ENCODE measurements at places on chromosomes 1 and 21.

GRCh38 chr1:104315823-104316222, 566.1 kb downstream of the AMY1C start:
- no peak for DNase-seq

DNA sequence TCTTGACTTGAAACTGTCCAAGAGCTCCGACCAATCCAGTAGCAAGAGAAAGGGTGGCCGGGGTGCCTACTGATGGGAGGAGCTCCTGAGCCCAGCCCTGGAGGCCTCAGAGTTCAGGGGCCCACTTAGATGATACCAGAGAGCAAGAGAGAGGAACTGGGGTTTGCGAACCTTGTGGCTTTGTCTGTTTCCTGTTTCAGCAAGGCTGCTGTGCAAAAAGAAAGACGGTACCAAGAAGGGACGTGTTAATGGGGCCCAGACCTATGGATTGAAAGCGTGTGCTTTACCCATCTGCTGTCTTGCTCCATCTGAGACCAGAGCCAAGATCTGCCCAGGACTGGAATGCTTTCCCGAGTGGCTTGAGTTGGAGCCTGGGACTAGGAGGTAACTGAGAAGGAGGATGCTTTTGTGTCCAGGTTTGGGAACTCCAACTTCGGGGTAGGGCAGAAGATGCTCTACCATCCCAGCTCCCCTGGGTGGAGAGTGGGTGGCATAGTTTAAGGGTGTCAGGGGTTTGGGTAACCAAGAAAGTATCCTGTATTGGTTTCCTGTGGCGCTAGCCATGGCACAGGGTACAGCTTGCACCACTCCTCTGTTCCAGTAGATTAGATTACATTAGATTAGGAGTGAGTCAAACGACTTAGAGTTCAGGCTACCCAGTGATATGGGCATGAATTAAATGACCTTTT, at the start of gene TRAF3IP3:
Gene TRAF3IP3 (plus strand): TSS at position 128 of the 689 bp plus-strand sequence. CDS start 3,987 bp downstream, outside the sequence.
- DNase-seq, result no peak

- DNase-seq, result no peak
Measured at GRCh38 chr1:30283199-30283962, 440.0 kb downstream of the MATN1 start.

DNA sequence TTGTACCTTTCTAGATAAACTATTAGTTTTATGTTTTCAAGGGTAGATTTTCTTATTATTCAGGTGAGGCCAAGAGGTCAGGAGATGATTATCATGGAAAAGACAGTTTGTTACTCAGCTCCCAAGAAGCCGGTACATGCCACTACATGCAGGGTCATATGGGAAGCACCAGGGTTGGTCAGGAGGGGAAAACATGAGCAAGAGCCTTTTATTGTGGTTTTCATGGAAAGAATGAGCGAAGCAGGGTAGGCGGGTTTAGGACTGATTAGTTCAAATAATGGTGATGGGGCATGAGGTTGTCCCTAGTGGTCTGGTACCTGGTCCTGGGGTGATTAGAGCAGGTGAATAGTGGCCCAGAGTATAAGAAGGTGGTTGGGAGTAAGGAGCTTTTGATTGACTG, 189.9 kb downstream of the APP start:
- DNase-seq, result no peak

DNA sequence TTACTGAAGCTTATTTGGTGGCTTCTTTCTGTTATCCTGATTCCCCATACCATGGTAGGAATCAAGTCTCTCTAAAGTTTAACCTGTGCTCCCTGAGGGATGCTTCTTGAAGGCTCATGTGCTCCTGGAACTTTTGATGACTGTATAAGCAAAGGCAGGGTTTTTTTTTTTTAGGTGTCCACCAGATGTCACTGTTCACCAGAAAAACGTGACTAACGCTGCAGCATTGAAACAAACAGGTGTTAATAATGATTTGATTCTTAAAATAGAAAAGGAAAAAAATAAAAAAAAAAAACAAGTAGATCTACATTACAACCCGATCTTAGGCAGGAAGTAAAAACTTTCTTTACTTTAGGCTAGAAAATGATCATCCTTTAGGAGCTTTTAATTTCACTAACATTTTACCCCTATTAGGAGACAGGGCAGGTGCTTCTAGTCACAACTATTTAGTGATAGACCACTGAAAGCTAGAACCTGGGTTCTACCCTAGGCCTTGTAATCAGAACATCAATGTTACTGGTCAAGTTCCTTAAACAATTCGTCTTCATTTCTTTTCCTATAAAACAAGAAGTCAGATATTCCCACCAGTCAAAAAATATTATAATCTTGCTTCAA, 223.0 kb downstream of the PLA2G4A start:
- DNase-seq, result no peak

GRCh38 chr1:215181518-215181917, 99.0 kb downstream of the KCNK2 start:
- no peak for DNase-seq
